ENCODE measurements at places on chromosomes 5 and 9.

GRCh38 chr9:134196911-134197310 is 32.5 kb upstream of the RNU6ATAC start:
- no peak for DNase-seq

DNA sequence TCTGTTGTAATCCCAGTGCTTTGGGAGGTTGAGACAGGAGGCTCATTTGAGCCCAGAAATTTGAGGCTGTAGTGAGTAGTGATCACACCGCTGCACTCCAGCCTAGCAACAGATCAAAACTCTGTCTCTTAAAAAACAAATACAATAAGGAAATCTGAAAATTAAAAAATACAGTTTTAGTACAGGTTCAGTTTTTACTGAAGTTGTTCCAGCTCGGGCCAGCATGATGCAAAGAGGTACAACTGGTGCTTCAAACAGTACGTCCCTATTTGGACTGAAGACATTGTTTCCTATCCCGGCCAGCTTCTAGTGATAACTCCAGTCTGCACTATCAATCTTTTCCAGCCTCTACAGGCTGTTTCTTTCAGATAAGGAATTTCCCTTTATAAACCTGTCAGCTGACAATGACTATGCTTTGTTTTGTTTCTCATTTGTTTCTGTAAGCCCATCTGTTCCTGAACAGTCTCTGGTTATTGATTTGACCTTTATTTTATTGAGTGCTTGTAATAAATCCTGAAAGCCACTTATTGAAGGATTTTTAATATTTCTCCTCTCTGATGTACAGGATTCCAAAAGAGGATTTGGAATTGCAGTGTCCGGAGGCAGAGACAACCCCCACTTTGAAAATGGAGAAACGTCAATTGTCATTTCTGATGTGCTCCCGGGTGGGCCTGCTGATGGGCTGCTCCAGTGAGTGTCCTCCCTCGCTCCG is 41.9 kb downstream of the TJP2 start:
- DNase-seq: no peak

GRCh38 chr5:6333182-6333905 is 45.0 kb downstream of the MED10 start:
- no peak for DNase-seq

- no peak for DNase-seq
These were observed 181.7 kb upstream of the S1PR3 start for GRCh38 chr9:88809355-88810161.

DNA sequence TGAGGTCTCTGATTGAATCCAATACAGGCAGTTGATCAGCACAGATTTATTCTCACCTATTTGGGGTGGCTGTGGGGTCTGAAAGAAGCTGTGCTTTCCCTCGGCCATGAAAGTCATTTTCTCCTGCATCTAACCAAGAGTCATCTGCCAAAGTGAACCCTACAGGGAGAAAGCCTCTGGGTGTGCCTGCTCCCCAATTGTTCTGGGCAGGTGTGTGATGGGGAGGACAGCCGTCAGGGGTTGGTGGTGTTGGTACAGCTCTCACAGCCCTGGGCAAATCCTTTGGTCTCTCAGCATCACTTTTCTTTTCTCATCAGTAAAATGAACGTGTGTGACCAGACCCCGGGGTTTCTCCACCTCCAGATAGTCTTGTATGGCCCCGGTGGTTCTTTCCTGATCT is 2.5 kb downstream of the PHF2 start:
- no peak for DNase-seq

- no peak for DNase-seq
These were observed 151.2 kb upstream of the KCNN2 start for GRCh38 chr5:114210662-114211061.

DNA sequence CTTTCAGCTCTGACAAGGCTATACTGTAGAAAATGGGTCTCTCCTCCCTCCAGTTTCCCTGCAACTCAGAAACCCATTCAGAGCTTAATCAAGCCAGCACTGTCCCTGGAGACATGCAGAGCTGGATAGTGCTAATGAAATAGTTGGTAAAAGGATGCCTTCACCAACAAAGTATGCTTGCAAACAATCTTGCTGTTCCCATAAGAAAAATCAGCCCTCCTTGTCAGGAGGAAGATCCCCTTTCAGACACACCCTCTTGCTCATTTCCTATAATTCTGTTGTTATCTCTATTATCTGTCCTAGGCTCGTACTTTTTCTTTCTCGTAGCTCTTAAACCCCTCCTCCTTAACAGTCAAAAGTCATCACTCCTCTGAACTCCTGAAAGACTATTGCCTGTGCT is 9.9 kb upstream of the OSMR start:
- no peak for DNase-seq

- no peak for DNase-seq
These were observed 7.1 kb upstream of the IFNA2 start for GRCh38 chr9:21392270-21392669.

- no peak for DNase-seq
These were observed 31.2 kb upstream of the BASP1 start for GRCh38 chr5:17186256-17186655.

- no peak for DNase-seq
These were observed 523.9 kb downstream of the CETN3 start for GRCh38 chr5:89885670-89886069.

DNA sequence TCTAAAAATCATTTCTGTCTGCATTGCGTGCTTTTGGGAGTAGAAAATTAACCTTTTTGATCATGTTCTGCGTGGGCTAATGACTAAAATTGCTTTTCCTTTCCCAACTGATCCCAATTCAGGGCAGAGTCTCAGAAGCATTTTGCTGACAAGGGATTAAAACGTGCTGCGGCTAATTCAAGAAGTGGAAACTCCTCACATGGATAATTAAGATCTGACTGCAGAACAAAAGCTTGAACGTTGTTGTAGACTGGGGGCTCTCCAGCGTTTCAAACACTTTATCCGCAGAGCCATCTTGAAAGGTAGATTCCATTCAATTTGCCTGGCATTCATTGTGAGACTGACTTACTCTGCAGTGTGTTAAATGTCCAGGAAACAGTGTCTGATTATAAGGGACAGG is 485.3 kb upstream of the DMAC1 start:
- DNase-seq: no peak

GRCh38 chr9:70040376-70040903 is 3.2 kb upstream of the MAMDC2 start:
- DNase-seq: no peak

- no peak for DNase-seq
These were observed 51.5 kb downstream of the WNK2 start for GRCh38 chr9:93235300-93235960.

- DNase-seq: no peak
These were observed 11.5 kb upstream of the OTULINL start for GRCh38 chr5:14569948-14570691.

DNA sequence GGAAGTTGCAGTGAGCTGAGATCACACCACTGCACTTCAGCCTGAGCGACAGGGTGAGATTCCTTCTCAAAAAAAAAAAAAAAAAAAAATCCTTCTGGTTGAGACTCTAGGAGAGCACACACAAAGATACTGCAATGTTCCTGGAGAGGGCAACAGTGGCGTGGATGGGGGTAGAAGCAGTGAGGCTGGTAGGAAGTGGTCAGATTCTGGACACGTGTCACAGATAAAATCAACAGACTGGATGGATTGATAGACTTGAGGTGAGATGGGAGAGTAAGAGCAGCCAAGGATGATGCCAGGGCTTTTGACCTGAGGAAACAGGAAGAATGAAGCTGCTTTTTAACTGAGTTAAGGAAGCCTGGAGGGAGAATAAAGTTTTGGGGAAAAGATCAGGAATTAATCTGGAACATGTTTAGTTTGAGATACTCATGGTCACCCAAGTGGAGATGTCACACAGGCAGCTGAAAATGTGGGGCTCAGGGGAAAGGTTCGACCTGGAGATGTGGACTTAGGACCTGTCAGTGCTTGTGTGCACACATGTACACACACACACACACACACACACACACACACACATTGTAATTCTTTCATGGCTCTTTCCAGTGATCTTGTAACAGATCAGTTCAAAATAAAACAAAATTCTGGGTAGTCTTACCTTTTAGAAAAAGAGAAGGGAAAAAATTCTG is 88.1 kb downstream of the FANCC start:
- DNase-seq: no peak

DNA sequence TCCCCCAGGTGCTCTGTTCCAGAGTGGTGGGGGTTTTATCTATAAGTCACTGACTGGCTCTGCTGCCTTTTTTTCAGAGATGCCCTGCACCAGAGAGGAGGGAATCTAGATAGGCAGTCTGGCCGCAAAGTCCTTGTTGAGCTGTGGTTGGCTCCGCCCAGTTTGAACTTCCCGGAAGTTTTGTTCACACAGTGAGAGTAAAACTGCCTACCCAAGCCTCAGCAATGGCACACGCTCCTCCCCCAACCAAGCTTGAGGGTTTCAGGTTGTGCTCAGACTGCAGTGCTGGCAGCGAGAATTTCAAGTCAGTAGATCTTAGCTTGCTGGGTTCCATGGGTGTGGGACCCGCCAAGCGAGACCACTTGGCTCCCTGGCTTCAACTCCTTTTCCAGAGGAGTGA is 1428.6 kb downstream of the MAT2B start:
- DNase-seq: no peak

DNA sequence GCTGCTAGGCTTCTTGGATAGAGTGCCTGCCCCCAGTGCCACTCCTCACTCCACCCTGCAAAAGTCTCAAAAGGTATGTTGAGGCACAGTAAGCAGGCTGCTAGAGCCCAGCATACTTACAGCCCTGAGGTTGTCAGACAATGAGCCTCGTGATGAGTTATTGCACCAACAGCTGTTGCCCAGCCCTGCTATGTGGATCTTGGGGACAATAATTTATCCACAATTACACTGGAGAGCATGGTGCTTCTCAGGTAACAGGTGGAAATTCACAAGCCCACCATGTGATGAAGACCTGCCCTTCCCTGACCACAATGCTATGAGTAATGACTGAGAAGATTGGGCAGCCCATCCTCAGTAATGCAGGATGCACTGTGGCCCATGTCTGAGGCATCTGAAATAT is 36.5 kb downstream of the KCNIP1 start:
- no peak for DNase-seq

DNA sequence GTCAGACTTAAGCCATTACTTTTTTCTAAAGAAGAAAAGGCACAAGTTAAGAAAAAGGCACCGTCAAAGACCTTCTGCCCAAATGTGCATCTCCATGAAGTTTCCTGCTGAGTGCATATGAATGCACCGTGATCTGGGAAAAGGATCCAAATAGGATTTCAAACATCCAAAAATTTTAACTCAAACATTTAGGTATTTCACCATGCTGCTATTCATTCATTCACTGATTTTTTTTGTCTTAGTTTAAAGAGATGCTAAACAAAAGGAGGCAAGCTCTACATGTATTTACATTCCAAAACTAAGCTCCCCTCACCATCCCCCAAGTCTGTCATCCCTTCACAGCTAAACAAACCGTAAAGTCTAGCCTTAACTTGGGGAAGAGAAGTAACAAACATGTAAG is 291.9 kb downstream of the ARL15 start:
- no peak for DNase-seq

DNA sequence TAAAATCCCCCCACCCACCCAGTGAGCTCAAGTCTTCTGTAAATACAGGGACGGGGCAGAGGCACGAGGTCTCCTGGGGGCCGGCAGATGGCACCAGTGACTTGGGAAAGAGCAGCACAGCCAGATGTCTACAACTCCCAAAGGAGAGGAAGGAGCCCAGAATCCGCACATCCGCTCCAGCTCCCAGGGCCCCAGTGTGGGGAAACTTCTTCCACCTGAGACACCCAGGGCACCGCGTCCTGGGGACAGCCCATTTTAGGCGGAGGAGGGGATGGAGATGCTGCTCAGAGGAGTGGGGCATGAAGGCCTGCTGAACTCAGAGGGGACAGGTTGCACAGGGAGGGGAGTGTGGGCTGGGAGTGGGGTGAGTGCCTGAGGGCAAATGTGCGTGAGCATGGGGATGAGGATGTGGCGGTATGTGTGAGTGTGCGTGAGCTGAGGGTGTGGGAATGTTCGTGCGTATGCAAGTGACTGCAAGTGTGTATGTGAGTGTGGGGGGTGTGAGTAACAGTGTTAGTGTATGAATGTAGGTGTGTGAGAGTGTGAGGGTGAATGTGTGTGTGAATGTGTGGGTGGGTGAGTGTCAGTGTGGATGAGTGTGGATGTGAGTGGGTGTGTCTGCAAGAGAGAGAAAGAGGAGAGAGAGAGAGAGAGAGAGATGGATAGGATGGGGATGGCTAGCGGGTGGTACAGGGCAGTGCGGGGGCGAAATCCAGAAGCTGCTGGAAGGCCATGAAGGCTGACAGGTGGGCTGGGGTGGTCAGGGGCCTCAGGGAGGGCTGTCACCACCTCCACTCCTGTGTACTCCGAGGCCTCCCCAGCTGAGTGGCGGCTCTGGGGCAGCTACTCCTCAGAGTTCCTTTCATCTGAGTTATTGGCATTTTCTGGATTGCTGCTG is 63.5 kb downstream of the DUSP1 start:
- DNase-seq: no peak

- no peak for DNase-seq
These were observed 152.3 kb upstream of the ANKH start for GRCh38 chr5:15023846-15024245.

DNA sequence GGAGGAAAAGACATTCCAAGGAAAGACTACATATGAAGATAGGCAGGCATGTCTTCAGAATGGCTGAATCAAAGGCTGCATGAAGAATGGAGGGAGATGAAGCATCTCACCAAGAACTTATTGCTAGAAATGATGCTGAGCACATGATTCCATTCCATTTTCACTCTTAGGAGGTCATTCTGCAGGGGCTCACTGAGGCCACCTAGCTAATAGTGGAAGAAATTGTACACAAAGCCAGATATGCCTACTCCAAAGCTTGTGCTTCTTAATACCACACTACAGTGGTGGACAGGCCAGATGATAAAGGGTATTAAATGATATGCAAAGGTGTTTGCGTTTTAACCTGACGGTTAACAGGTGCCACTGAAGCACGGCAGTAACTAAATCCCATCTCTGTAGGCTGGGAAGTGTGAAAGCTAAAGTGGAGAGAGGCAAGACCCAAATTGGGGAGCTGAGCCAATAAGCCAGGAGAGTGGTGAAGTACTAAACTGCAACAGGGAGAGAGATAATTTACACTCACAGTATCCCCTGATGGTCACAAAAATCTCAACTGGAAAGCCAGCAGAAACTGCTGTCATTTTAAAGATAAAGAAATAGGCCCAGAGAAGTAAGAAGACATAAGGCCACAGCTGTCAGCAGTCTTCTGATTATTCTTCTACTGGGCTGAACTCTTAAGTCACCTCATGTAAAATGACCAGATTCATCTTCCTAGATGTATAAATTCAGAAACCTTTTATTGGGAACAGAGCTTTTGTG is 14.6 kb downstream of the NDUFA8 start:
- no peak for DNase-seq

All from stimulated activated CD8-positive, alpha-beta memory T cell treated with anti-CD3 and anti-CD28 coated beads, Interleukin-7, amount 100 ng/mL, for 24 hours (primary cell).